Spinal cord (tissue), 10 donors: ENCODE measurements at places on chromosomes 12 and 14. TPM values are rescaled to one million over a fixed set of nuclear protein-coding genes. Genes with fewer than 3 reads are reported as not detected.

Gene PCNX1
- total RNA-seq: 61.3 TPM

Gene HHIPL1
- 5.7 TPM for total RNA-seq

Gene GARIN6
- not detected for total RNA-seq

Gene GALNT6
- 1.2 TPM for total RNA-seq

Gene DHRS2
- 1.2 TPM for total RNA-seq

Gene KRT82
- total RNA-seq: not detected

Gene IAPP
- total RNA-seq: not detected

Gene ALDH1L2
- total RNA-seq: 13.2 TPM

DNA sequence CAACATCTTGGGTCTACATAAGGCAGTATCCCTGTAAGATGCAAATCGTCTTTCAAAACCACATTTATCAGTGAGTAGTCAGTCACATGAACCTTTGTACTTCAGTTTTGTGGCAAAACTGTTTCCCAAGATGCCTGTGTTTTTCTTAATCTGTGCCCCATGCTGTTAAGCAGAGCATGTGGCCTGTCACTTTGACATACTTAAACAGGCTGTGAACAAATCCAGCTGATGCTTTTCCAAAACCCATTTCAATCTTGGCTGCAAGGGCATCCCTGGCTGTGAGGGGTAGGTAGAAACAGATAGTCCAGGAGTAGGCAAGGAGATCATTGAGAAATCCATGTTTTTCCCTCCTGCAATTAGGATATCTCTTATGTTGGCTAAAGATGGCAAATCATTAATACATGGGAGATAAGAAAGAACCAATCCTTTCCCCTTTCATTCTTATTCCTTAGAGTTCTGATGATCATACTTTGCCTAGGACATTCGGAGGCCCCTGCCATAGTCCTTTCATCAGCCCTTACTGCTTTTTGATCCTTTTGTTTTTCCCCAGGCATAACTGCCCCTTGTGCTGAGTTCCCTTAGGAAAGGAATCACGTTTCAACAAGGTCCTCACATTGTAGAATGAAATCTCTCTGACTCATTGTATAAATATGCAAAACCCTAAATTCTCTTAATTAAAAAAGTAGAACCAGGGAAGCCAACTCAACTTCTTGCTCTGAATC is 121.1 kb upstream of the EEA1 start:
- peak; percentile 4 for DNase-seq

GRCh38 chr14:20427231-20428009 is 8.5 kb downstream of the KLHL33 start:
- DNase-seq: no peak

- DNase-seq: no peak
These were observed 220.8 kb upstream of the NOS1 start for GRCh38 chr12:117582135-117582784.

GRCh38 chr12:78871566-78871965 is 7.0 kb downstream of the SYT1 start:
- no peak for DNase-seq

DNA sequence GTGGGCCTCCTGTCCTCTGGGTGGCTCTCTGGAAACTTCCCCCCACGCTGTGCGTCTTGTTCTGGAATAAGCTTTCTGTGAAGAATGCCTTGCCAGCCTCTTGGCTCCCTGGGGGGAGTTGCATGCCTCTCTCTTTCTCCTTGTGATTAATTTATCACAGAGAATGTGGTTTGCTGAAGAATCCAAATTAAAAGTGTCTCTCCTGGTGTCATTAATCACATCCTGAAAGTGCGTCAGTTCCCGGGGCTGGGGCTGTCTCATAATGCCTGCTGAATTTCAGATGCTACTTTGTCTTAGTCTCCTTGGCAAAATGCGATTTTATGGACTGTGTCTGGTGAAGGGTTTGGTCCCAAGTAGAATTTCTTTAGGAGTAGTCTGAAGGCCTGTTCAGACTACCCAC is 787.7 kb upstream of the TMEM132C start:
- peak; percentile 9 for DNase-seq

DNA sequence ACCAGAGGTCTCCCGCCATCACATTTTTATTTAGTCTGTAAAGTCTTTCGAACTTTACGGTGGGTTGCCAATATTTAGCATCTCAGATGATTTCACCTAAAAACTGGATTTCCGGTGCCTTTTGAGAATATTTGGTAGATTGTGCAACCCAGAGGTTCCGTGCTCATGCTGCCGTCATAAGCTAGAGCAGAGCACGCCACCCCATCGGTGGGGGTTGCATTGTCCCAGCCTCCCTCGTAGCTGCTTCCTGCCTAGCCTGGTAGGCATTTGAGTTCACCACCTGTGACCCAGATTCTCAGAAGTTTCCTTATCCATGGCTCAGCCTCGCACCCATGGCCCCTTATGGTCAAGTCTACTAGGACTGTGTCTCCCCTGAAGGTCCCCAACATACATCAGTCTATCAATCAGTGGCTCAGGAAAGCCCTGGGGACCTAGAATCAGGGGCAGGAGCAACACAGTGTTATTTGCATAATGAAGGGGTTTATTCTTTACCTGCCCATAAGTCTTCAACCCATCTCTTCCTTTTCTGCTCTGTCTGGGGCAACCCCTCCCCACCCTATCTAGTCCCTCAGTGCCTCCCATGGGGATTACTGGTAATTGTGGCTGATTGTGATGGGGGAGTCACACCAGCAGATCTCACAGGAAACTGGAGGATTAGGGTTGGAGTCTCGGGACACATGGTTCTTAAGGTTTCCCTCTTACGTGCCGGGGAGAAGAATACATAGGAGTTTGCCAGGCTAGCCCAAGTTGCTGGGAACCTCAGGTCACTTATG is 152.3 kb downstream of the PHETA1 start:
- no peak for DNase-seq

- DNase-seq: peak; percentile 77
These were observed 61.6 kb upstream of the DAAM1 start for GRCh38 chr14:59126714-59127436.

DNA sequence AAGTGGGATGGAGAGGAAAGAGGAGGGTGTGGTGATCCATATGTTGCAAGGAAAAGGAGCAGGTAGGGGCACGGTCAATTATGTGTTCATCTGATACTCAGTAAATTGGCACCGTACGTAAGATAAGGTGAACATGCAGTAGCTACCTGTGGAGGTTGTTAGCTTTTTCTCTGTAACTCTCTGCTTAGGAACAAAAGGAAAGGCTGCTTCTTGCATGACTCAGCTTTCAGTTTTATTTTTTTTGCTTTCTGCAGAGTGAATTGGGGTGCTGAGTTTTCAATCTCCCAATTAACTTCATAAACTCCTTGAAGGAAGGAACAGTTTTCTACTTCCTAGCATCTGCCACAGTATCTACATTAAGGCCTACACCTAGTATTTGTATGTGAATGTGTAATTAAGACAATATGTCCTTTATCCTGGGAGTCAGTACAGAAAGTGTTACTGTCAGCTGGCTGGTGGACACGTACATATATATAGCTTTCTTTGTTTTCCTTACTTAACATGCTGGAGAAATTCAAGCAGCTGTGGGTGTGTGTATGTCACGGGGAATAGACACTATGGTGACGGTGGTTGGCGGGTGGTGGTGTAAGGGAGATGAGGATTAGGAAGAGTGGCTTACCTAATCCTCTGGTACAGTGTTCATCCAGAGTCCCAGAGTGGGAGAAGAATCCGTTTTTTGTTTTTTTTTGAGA is 40.1 kb upstream of the WNK1 start:
- DNase-seq: no peak

DNA sequence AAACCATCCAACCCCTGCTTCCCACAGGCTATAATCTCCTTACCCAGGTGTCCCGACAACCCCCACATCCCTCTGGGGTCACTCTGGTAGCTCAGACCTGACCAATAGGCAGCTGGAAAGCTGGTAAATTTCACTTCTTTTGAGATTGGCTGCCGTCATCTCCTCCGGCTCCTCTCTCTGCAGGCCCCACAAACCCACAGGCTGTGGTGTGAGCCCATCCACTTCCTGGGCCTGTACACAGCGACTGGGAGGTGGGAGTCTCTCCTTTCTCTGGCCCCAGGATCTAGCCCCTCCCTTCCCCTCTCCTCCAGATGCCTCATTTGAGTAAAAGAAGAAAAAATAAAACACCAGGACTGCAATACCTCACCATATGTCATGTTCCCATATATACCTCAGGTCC is 709 bp downstream of the INHBC start:
- DNase-seq: no peak

GRCh38 chr14:73269729-73270531 is 32.6 kb downstream of the PAPLN start:
- DNase-seq: peak; percentile 49

DNA sequence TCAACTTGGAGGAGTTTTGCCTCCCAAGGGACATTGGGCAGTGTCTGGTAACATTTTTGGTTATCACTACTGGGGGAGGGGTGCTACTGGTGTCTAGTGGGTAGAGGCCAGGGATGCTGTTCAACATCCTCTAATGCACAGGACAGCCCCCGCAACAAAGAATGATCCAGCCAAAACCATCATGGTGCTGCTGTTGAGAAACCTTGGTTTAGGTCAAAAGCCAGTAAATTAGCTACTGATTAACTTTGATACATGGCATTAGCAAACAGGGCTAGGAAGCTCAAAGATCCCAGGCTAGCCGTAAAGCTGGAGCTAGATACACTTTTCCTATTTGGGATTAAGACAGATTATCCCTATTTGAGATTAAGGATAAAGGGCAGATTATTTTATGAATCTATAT is 8.8 kb downstream of the ALKBH2 start:
- no peak for DNase-seq

GRCh38 chr12:62717643-62718042 is 217.3 kb downstream of the PPM1H start:
- DNase-seq: no peak
